Psoas muscle (tissue), 8 donors: ENCODE measurements at places on chromosomes 1 and 21. TPM values are rescaled to one million over a fixed set of nuclear protein-coding genes. Genes with fewer than 3 reads are reported as not detected.

DNA sequence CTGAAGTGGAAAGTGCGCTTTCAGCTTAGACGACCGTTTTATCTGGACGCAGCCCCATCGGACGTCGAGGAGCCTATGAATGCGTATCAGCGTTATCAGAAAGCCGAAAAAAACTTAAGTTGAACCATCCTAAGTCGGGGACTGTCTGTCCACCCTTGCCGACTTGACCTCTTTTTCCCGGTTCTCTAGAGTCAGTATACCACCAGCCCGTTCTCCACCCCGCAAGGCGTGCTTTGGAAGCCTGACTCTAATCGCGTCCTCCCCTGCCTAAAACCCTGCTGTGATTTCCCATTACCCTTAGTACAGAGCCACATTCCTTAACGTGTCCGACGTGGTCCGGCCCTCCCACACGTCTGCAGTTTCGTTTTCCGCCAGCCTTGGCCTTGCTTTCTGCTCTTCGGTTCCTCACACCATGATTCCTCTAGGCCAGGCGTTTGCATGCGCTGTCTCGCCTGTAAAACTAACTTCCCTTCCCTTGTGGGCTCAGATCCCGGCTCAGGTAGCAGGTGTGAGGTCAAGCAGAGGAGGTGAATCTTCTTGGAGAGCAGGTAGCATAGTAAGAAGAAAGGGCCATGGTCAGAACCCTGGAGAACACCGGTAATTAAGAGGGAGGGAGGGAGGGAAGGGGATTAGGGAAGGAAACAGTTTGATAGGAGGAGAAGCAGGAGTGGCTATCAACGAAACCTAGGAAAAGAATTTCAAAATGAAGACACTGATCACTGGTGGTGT lies 865 bp downstream of the ADPRS start:
- DNase-seq, result no peak

DNA sequence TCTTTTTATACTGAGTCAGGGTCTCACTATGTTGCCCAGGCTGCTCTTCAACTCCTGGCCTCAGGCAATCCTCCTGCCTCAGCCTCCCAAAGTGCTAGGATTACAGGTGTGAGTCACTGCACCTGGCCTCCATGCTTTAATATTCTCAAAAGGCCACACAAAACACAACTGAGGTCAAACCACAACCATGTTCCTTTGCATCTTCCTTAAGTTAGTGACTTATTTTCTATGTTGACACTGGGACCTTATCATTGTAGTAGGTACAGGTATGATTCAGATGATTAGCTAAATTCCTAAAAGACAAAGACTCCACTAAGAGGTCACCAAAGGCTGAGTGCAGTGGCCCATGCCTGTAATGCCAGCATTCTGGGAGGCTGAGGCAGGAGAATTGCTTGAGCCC lies 131.9 kb upstream of the ATP1B1 start:
- no peak for DNase-seq

Gene OR10J1
- polyA plus RNA-seq, result not detected

GRCh38 chr1:181038399-181038873 lies 4.7 kb downstream of the MR1 start:
- peak; percentile 27 for DNase-seq

DNA sequence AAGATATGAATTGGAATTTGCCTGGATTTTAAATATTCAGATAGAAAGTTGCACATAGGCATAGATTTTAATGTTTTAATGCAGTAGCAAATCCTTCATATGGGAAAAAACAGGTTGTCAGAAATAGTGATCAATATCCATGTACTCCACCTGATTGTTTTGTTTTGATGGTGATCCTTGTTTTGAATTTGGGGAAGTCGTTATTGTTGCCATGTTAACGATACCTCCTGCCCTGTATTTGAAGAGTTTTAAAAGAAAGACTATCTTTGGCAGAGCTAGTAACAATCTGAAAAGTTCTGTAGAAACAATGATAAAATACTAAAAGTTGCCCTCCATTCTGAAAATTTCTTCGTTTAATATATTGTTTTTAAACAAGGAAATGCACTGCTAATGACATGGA lies 1.1 kb downstream of the CEP350 start:
- no peak for DNase-seq

Gene SLC6A9
- 0.40 TPM for polyA plus RNA-seq

DNA sequence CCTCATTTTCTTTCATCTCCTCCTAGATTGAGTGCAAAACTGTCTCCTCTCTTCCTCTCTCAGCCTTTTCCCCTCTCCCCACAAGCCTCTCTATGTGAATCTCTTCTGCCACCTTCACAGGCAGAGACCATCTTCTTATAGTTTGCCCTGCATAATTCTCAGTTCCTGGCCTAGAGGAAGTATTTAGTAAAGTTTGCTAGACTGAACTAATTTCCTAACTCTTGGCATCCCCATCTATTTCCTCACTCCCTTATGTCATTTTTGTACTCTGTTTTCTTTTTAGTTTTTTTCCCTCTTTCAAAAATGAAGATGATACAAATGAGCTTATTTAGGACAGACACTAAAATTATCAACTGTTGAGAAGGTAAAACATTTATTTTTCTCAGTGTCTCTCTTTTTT lies 66.0 kb downstream of the XCL2 start:
- DNase-seq, result no peak
